ENCODE measurements at places on chromosomes 1 and 21. TPM values are rescaled to one million over a fixed set of nuclear protein-coding genes. Genes with fewer than 3 reads are reported as not detected.

GRCh38 chr1:59429656-59430055 is 132.8 kb downstream of the FGGY start:
- no peak for DNase-seq

DNA sequence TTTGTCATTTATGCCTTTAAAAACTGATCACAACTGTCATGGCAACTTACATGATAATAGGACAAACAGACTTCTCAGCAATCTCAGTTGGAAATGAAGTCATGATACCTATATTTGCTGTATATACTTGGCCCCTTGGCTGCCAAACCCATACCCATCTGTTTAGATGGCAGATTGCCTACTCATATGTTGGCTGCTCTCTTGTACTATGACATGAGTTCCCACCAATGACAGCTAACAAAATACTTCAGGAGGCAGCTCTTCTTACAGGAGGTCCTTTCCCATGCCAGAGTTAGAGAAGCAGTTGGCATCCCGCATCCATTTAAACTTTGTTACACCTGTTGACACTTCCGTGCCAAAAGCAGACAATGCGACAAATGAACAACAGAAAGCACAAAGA is 603.1 kb upstream of the ADGRL2 start:
- DNase-seq, result no peak

Gene FBLIM1
- total RNA-seq, result 134 TPM

DNA sequence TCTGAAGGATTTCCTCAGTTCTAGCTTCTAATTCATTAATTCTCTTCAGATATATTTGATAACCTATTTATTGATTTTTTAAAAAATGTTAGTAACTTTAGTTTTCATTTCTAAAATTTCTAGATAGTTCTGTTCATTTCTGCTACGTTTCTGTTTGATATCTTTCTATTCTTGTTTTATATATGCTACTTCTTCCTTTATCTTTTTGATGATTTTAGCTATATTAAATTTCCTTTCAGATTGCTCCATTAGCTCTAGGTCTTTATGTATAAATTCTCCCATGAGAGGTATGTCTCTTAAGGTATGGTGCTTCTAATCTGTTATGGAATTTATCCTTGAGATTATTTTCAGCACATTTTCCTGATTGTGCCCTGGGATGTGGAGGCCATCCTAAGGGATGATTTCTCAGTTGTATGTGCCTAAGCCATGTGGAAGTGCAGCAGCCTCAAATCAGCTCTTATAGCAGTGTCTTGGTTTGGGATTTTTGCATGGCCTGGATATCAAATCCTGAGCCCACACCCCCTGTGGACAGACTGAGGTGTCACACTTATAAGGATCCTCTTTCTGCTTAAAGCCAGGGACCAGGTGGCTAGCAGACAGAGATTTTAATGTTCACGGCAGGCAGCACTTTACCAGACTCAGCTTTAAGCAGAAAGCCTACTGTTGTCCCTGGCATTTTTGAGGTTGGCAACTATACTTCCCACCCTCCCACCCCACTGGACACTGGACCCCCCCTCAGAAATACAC is 6.2 kb upstream of the KCNQ4 start:
- no peak for DNase-seq

Gene OLIG2
- total RNA-seq, result not detected

Measured in umbilical cord (tissue), 2 donors.